ENCODE measurements at places on chromosomes 16 and 17.

DNA sequence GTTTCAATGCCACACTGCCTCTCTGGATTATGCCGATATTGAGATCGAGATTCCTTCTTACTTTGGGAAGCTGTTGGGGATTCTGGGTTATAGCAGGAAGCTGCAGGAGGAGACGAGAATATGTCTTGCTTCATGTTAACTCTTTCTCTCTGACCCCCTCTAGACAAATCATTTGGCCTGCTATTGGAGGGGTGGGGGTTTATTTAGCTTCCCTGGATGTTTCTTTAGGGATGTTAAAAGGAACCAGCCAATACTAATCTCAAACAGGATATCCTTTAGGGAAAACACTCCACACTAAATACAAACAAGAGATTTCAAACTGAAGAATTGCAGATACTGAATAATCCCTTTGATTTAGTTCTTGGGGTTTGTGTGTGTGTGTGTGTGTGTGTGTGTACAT lies 102.6 kb downstream of the TMEM100 start:
- no peak for DNase-seq

DNA sequence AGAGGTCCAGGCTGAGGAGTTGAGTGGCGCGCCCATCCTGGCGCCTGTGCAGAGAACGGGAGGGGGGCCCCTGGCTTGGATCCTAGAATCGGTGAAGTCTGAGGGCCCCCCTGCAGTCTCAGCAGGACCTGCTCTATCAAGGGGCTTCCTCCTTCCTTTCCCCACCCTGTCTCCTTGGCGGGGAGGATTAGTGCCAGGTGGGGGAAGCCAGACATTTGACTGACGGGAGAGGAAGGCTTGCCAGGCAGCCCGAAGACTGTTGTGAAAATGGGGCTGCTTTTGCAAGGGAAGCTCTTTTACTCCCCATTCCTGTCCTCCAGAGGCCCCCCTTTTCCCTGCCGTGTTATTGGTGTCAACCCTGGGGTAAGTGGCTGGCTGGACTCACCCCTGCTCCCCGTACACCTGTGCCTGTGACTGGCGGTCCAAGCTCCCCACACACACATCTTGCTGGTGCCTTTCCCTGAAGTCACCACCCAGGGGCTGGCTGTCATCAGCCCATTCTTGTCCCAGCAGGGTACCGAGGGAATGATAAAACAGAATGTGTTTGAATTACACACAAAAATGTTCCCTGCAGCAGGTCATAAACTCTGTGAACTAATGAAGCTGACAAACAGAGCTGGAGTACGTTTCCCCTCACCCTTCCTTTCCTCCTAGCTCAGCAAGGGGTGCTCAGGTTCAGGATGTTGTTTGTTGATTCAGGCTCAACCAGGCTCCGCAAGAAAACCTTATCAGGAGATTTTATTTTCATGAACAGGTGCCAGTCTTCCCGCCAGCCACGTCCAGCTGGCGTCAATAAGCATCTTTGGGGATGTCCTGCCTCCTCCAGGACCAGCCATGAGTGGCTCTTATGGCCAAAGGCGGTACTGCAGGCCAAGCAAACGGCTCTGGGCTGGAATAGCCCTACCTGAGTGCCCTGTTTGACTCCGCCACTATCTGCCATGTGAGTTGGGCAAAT lies 4.4 kb upstream of the ARMC7 start:
- peak; percentile 69 for DNase-seq

- no peak for DNase-seq
Measured at GRCh38 chr17:29570521-29570920, 2.0 kb downstream of the TP53I13 start.

DNA sequence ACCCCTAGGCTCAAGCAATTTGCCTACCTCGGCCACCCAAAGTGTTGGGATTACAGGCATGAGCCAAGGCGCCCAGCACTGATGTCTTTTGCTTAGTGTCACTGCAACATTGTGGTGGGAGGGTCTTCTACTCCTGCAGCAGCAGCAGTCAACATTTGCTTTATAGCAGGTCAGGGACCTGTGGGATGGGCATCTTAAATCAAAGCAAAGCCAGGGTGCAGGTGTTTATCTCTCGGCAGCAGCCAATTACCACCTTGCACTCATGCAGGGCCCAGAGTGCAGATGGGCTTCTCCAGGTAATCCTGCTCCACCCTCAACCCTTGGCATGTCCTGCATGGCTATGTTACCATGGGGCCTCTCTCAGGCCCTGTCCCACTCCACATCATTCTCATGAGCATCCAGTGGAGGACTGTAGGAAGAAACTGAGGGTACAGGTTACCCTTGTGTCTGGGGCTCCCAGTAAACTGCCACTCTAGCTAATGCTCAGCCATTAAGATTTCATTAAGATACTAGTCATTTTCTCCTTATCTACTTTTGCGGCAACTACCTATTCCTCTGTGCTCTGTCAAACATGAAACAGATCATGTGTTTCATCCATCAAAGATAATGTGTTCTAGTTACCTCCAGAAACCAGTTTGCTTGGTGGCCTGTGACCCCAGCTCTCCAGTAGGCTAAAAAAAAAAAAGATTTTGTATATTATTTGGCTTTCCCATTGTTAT lies 16.8 kb downstream of the ADGRG5 start:
- no peak for DNase-seq

GRCh38 chr17:46732160-46732559 lies 86.3 kb downstream of the WNT3 start:
- DNase-seq = no peak

DNA sequence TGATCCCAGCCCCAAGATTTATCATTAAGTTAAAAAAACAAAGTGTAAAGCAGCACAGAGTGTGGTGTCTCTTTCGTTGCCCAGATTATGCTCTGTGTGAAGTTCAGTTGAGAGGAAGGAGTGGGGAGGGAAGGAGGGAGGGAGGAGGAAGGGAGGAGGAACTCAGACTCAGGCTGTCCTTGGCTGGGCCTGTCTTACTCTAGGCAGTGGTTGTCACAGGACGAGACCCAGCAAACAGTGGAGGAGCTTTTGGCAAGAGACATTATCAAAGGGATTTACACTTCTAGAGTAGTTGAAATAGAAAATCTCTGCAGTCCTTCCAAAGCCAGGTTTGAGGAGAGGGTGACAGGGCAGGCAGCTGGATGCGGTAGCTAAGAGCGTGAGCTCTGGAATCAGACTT lies 27.8 kb downstream of the KNOP1 start:
- DNase-seq = no peak

- DNase-seq = no peak
Measured at GRCh38 chr17:49353607-49354006, 8.4 kb downstream of the ZNF652 start.

DNA sequence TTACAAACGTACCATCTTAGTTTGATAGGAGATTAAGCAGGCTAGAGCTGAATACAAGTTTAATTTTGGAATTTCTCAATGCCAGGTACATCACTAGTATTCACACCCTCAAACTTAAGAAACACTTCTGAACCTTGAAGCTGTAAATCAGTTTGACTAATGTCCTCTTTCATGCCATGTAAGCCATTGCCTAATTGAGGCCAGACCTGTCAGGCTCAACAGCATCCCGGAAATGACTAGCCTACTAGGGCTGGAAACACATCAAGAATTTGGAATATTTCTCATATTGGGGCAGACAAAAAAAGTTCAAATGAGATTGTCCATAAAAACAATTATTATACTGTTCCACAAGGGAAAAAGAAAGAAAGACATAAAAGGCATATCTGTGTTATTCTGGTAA lies 1.7 kb downstream of the USP32 start:
- no peak for DNase-seq

GRCh38 chr17:80248894-80249710 lies 11.6 kb upstream of the RNF213 start:
- DNase-seq = no peak
